Activated CD8-positive, alpha-beta memory T cell treated with anti-CD3 and anti-CD28 coated beads, Interleukin-2, amount 10 ng/mL, durations not matched to agents 7 days and 5 days (primary cell): ENCODE measurements at places on chromosomes 3 and 15. TPM values are rescaled to one million over a fixed set of nuclear protein-coding genes. Genes with fewer than 3 reads are reported as not detected.

The A4GNT gene
- total RNA-seq, result not detected

The DMXL2 gene
- 7.3 TPM for total RNA-seq

- no peak overlapping the region for H3K4me3 ChIP-seq
- DNase-seq, result no peak
- peaks cover 17% of the 10 kb centered on the region for H3K36me3 ChIP-seq
- H3K4me1 ChIP-seq, result peaks cover 48% of the 10 kb centered on the region
- H3K27me3 ChIP-seq, result no peaks in the 10 kb centered on the region
Measured at GRCh38 chr15:85620690-85621049, 174.1 kb downstream of the KLHL25 start.

- no peak overlapping the region for H3K27ac ChIP-seq
- H3K4me3 ChIP-seq, result no peak overlapping the region
- H3K4me1 ChIP-seq, result peaks cover 7% of the 10 kb centered on the region
- no peak for DNase-seq
Measured at GRCh38 chr3:99954914-99955644, 137.4 kb downstream of the CMSS1 start.
